ENCODE measurements at places on chromosomes 12 and 14.

- DNase-seq, result no peak
Observed at GRCh38 chr12:66533767-66534166, 145.1 kb downstream of the GRIP1 start.

- peak; percentile 57 for DNase-seq
Observed at GRCh38 chr14:31207755-31208545, at the start of gene HECTD1. TSS of gene HECTD1 (minus strand) at chr14:31207793. CDS start at chr14:31205936, 1,857 bp downstream.

GRCh38 chr12:112945515-112945914 is 7.2 kb downstream of the OAS3 start:
- no peak for DNase-seq

GRCh38 chr12:38638401-38638800 is 267.0 kb downstream of the CPNE8 start:
- no peak for DNase-seq

GRCh38 chr12:38934686-38935085 is 29.3 kb upstream of the CPNE8 start:
- no peak for DNase-seq

DNA sequence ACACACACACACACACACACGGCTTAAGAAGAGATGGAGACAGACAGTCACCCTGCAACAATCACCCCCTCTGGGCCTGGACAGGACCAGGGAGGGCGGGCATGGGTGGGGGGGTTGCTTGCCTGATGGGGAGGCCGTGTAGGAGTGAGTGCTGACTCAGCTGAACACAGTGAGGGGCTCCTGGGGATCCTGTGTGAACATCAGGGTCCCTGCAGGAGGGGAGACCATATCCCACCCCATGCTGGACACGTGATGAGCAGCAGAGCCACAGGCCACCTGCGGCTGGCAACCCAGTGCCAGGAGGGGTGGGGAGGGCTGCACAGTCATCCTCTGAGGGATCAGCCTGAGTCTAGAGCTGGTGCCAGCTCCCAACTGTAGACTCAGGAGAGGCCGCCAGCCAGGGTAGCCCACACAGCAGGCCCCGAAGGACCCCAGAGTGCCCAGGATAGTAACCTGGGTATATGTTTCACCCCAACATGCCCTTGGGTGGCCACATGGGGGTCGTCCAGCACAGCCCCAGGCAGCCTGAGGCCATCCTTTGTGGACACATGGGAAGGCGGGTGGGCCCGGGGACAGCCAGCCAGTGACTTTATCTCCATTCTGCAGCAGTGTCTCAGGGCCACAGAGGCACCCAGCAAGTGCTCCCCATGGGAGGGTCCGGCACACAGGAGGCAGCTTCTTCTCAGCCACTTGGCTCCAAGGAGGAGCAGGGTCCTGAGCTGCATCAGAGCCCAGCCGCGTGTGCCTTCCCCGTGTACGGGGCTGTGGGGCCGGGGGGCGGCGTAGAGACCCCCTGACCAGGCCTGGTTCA is 73.7 kb upstream of the SFSWAP start:
- DNase-seq, result no peak

- no peak for DNase-seq
Observed at GRCh38 chr12:112116232-112117060, 7.9 kb upstream of the NAA25 start.

- DNase-seq, result no peak
Observed at GRCh38 chr12:54555670-54556257, 6.4 kb downstream of the PDE1B start.

GRCh38 chr12:105814283-105814682 is 324.5 kb downstream of the NUAK1 start:
- no peak for DNase-seq

GRCh38 chr14:38042322-38042721 is 165.4 kb upstream of the SSTR1 start:
- DNase-seq, result no peak

GRCh38 chr12:321606-322326 is 59.1 kb upstream of the SLC6A13 start:
- DNase-seq, result no peak

DNA sequence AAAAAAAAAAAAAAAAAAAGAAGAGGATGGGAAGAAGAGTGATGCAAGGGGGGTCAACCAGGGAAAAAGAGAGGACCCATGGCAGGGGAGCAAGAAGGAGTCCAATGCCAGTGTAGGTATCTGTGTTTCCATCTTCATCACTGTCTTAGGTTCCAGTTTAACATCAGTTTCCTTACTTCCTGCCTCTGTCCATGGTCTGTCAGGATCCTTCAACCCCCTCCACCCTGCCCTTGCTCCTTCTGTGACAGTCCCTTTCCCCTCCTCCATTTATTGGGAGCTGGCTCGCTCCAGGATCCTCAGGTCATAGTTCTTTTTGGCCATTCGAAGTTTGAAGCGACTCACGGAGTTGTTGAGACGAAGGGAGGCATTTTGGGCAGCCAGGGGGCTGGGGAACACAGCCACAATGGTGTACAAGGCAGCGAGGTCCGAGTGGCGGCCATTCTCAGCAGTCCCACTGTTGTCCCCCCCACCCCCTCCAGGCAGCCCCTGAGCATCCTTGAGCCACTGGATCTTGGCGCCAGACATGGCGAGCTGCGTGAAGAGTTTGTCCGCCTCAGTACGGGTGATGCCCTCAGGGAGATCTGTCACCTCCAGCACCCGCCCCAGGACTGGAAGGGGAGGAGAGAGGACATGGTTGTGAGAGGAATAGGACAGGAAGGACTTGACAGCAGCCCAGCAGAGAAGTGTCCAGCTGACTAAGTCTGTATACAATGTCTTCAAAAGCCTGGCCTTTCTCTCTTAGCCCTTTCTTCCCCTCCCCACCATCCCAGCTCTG is 3.7 kb upstream of the STAC3 start:
- DNase-seq, result no peak

DNA sequence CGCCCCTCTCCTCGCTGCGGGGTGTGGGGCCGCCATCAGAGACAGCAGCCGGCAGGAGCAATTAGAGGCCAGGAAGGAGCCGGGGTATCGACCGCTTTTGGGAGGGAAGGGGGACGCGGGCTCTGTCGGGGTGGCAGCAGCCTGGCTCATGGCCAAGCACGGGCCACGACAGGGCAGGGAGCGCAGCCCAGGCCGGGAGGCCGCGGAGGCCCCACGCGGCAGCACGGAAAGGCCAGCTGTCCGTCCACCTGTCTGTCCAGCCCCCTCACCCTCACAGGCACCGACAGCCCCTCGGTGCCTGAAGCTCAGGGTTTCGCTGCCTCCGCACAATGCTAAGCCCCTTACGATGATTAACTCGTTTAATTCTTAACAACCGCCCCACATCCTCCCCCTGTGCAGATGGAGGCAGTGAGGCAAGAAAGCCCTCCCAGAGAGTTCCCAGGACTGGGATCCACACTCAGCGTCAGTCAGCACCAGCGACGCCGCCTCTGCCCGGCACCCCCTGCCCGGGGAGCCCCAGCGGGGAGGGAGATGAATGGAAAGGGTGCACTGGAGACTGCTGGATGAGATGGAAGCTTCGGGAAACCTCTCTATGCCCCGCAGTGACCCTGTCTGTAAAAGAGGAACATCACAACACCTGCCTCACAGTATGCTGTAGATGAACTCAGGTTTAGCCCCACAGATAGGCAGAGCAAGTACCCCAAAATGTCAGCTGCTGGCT is 23.7 kb downstream of the NCOR2 start:
- no peak for DNase-seq

DNA sequence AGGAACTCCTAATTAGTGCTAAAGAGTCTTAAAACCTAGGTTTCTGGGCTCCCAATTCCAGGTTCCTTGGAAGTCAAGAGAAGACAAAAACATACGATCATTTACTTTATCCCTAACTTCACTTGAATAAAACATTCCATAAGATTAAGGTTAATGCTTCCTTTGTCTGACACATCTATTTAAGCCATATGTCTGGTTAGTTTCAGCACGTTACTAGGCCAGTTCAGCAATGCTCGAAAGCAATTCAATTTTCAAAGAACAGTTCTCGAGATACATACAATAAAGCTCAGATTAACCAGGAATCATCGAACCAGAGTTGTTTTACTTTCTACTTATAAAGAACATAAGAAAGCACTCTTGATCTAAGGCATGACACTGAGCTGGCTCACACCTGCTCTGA is 68.0 kb upstream of the POC1B start:
- no peak for DNase-seq

DNA sequence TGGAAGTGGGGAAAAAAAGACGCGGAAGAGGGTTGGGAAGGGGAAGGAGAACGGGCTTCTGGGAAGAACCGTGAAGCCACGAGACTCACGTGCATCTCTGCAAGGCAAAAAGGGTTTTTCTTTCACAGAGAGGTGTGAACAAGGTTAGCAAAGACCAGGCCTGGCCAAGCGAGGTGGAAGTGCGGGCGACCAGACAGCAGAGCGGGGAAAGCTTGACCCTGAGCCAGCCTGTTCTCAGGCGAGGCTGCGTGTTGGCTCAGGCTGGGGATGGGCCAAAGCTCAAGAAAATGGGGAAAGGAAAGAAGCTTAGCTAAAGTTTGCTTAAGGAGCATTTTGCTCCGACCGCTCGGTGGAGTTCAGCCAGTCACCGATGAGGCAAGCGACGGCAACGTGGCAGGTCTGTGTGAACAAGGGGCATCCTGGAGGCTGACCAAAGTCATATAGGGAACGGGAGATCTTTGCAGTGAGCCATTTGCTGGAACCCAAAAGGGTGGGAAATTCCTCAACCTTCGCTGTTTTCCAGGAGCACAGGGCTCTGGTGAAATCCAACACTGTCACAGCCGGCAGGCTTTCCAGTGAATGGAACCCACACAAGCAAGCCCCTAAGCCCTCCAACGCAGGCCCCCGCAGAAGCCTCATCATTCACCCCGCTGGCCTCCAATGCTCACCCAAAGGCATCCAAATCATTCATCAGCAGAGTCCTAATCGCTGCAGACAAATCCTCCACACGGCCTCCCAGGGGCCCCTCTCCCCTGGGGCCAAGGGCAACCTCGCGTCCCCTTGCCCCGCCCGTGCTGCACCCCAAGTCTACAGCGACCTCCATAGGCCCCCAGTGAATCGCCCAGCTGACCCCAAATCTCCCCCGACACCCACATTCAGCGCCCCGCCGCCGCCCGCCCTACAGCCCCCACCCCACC is 754 bp downstream of the ZNF605 start:
- DNase-seq, result no peak

DNA sequence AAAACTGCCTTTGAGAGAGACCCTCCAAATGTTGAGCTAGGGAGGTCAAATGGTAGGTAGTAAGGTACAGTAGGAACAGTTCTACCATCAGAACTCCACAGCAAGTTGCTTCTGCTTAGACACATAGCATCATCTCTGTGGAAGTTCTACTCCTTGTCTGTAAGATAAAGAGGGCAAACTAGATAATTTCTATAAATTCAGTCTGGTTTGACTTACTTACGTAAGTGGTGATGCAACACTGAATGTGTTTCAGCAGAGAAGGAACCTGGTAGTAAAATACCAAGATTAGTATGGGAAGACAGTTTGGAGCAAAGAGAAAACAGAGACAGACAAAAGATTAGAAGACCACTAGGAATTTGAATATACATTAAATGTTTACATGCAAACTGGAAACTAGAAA is 42.0 kb downstream of the KITLG start:
- no peak for DNase-seq

DNA sequence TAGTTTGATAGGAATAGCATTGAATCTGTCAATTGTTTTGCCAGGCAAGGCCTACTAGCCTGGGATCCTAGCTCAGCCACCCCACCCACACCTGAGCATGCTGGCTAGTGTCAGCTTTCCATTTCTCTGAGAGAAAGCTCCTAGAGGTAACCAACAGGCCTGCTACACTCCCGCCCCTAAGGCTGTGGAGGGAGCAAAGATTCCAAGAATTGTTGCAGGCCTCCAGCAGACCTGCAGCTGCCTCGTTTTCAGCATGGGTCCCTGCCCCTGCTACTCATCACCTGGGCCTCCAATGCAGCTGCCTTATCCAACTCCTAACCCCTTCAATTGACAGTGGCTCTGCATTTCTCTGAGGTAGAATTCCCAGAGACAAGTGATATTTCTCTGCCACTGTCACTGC is 852.4 kb upstream of the MDGA2 start:
- no peak for DNase-seq
